Pancreas (tissue), 10 donors: ENCODE measurements at places on chromosomes 1 and 21. TPM values are rescaled to one million over a fixed set of nuclear protein-coding genes. Genes with fewer than 3 reads are reported as not detected.

GRCh38 chr1:153687346-153688125 lies 9.0 kb downstream of the NPR1 start:
- DNase-seq = no peak

- DNase-seq = no peak
Observed at GRCh38 chr1:57686306-57686705, 262.4 kb upstream of the DAB1 start.

DNA sequence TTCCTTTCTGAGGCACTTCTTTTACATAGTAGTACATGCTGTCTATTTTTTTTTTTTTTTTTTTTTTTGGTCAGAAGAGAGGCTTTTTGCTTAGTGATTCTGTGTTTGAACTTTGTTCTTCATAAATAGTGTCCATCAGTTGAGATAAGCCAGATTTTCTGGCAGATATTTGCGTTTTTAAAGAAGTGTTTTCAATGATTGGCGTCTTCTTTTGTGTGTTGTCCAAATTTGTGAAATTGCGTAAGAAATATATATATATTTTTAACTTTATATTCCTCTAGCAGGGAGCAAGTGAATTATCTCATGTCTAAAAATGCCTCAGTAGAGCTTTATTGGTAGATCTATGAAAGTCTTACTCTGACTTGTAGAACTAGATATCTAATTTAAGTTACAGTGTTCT lies 28.3 kb downstream of the NEK7 start:
- DNase-seq = no peak

- no peak for DNase-seq
Observed at GRCh38 chr1:14390816-14391215, 207.7 kb upstream of the KAZN start.

DNA sequence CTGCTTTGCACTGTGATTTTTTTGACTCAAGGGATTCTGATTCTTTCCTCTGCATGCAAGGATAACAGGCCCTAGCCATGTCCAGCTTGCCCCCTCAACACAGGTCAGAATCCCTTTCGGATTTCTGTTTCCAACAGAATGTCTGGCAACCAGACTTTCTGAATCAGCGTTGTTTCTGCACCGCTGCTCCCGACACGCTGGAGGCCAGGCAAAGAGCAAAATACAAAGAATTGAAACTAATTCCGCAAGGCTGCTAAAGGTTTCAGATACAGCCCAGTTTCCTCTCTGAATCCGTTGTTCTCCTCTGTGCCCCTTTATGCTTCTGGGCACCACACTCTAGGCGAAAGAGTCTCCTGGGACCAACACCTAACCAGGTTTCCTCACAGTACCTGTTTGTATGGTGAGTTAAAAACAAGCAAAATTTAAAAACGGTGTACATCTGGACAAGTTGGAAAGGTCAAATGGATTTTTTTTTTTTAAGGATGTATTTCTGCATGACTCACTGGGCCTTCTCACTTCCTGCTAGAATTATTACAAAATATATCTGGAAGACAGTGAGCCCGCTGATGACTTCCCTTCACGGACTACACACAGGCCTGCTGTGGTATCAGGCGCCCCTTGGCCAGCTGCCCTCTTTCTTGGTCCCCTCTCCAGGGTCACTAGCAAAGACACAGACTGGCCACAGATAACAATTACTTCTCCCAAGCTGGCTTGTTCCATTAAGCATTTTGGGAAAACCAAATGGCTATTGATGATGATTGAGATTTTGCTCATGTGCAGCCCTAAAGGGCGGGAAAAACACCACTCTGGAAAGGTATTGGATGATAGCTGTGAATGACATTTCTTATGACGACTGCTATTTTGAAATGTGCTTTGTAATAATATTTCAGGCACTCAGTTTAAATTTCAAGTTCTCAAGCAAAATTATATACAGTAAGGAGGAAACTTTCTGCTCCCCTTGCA lies 118.3 kb downstream of the TGFB2 start:
- DNase-seq = no peak

Gene LDLRAD1
- total RNA-seq = 0.29 TPM

GRCh38 chr1:62076286-62076685 lies 118.4 kb upstream of the L1TD1 start:
- no peak for DNase-seq

GRCh38 chr1:171817511-171818265 lies 23.6 kb upstream of the DNM3 start:
- no peak for DNase-seq

- no peak for DNase-seq
Observed at GRCh38 chr1:51714374-51715019, 97.6 kb downstream of the OSBPL9 start.
